ENCODE measurements at places on chromosomes 1 and 21. TPM values are rescaled to one million over a fixed set of nuclear protein-coding genes. Genes with fewer than 3 reads are reported as not detected.

Gene CALML6
- 5.1 TPM for total RNA-seq

Gene SPRR5
- total RNA-seq = not detected

Gene KRTAP11-1
- total RNA-seq = not detected

Gene CLCA2
- total RNA-seq = not detected

Gene SLFNL1
- 0.57 TPM for total RNA-seq

Gene MEF2D
- 92.3 TPM for total RNA-seq

Gene PLA2G2C
- 0.83 TPM for total RNA-seq

Gene MYOCOS
- total RNA-seq = 0.22 TPM

Gene SLAMF8
- total RNA-seq = not detected

Gene MYBPH
- total RNA-seq = not detected

Gene CHI3L1
- not detected for total RNA-seq

Gene DIPK1A
- 26.2 TPM for total RNA-seq

Gene SLC25A34
- total RNA-seq = 2.2 TPM

Gene HRNR
- total RNA-seq = not detected

Gene MACF1
- 220 TPM for total RNA-seq

Gene OPRD1
- total RNA-seq = not detected

Gene PTPN14
- not detected for total RNA-seq

Gene PPIE
- total RNA-seq = 71.9 TPM

Gene TRIM67
- total RNA-seq = 0.06 TPM

Gene MRPL20
- total RNA-seq = 116 TPM

Gene LBR
- total RNA-seq = 288 TPM

Gene NR5A2
- 5.4 TPM for total RNA-seq

Gene LRRC39
- total RNA-seq = 0.96 TPM

Gene GOLT1A
- not detected for total RNA-seq

Gene TNNT2
- not detected for total RNA-seq

Gene CYP4A22
- not detected for total RNA-seq

Gene IL22RA1
- not detected for total RNA-seq

Gene KRTAP12-2
- not detected for total RNA-seq

Gene RYR2
- not detected for total RNA-seq

Gene CLIC6
- total RNA-seq = not detected

Gene GFI1
- total RNA-seq = 1.1 TPM

Gene OVAAL
- total RNA-seq = not detected

Gene CRP
- not detected for total RNA-seq

Gene TM2D1
- 34.9 TPM for total RNA-seq

Gene IQCC
- 8.4 TPM for total RNA-seq

Gene PRAMEF2
- not detected for total RNA-seq

Gene FCRL4
- not detected for total RNA-seq

Gene KIF2C
- 140 TPM for total RNA-seq

Gene SH2D2A
- total RNA-seq = 2.1 TPM

Gene ZC3H11A
- total RNA-seq = 113 TPM
